Stimulated activated CD8-positive, alpha-beta memory T cell treated with anti-CD3 and anti-CD28 coated beads, Interleukin-7, amount 100 ng/mL, for 48 hours (primary cell): ENCODE measurements at places on chromosomes 3 and 15.
A peak's percentile ranks its signal among the peaks of the same experiment; 100 is the strongest.

- DNase-seq: no peak
These were observed 518 bp downstream of the OXSR1 start for GRCh38 chr3:38165722-38166387.

DNA sequence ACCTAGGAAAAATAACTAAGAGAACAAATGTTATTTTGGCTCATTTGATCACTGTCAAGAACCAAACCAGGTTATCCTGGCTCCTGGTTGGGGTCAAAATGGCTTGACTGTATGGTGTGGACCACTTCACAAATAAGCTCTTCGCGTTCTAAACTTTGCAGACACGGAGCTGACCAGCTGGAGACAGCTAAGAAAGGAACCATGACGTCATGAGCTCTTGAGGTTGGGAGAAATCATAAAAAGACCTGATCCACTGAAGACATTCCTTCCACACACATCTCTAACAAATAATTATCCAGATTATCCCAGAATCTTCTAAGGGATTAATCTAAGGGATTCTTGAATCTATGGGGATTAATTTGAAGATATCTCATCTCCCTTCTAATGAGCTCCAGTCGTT, 321.5 kb upstream of the IGF1R start:
- no peak for DNase-seq

DNA sequence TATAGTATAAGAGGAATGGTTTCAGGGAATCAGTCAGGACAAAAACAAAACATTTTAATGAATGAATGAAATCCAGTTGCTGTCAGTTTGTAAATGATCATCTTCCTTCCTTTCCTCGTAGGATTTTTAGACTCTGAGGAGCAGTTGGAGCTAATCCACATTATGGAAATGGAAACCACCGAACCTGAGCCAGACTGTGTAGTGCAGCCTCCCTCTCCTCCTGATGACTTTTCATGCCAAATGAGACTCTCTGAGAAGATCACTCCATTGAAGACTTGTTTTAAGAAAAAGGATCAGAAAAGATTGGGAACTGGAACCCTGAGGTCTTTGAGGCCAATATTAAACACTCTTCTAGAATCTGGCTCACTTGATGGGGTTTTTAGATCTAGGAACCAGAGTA, 3.1 kb downstream of the TIPARP start:
- no peak for DNase-seq

GRCh38 chr3:181709537-181710279, 2.0 kb upstream of the SOX2 start:
- peak; percentile 28 for DNase-seq

DNA sequence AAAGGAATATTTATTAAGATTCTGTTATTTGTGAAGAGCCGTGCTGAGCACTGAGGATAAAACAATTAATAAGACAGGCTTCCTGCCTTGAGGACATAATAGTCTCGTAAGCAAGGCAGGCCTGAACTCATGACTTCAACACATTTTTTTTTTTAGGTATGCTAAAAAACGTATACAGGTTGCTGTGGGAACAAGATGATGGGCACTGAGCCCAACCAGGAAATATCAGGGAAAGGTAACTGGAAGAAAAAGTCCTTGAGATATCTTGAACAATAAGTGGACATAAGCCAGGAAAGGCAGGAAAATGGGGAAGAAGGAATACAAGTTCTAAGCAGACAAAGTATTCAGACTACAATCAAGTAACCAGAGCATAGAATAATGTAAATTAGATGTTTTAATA, 26.1 kb downstream of the CERS3 start:
- DNase-seq: no peak

DNA sequence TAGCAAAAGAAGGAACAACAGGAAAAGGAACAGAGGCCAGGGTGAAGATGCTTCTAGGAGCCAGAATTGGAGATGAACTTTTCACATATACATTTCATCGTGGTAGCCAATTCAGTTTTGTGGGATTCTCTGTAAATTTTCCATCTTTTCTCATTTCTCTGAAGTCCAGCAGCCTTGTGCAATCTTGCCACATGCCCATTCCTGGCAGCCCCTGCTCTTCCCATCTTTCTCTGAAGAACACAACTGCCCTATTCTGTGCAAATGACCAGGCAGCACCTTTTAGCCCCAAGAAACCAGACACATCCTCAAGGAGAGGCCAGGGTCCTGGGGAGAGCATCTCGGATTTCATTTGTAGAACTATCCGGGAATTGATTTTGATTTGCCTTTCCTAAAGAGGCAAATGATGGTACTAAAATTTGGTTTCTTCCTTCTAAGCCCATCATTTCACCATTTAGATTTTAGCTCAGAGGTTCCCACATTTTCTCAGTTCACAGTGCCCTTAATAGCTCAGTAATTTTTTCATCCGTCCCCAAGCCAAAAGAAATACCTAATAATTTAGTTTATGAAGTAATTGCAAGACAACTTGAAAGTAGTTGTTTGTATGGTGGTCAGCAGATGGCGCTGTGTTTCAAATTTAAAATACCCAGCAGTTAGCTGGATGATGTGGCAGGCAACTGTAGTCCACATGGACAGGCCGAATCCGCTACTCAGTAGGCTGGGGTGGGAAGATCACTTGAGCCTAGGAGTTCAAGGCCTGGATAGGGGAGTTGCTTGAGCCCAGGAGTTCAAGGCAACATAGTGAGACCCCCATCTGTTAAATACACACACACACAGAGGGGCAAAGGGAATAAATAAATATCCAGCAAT, 61.3 kb upstream of the ACKR4 start:
- no peak for DNase-seq

DNA sequence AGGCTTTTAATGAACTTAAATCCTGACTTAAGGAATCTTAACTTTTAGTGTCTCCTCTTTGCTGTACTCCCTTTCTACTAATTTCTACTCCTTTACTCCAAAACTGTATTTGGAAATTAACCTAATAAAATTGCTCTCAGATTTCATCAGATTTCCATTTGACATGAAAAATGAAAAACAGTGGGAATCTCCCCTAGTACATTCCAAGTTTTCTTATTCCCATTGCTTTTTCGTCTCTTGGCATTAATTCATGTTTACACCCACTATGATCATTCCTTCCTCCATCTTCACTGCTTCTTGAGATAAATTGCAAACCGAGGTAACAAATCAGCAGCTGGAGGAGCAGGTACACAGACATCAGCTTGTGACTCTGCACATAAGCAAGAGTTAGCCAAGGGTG, 208.7 kb downstream of the VGLL3 start:
- no peak for DNase-seq

DNA sequence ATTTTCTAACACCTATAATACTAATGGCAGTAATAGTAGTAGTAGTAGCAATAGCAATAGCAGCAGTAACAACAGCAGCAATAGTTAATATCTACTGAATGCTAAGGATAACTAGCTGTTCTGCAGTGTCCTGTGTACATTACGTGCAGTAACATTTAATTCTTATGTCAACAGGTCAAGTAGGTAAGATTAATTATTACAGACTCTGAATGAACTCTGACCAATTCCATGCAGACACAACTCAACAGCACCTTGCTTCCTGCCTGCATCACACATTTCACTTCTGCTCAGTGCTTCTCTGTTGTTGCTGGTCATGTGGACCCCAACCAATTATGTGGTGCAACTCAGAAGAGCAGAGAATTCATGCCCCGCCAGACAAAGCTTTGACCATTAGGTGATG, 39.9 kb upstream of the ARHGEF26 start:
- DNase-seq: no peak

- no peak for DNase-seq
These were observed 108.4 kb downstream of the SEC22A start for GRCh38 chr3:123310186-123310585.

GRCh38 chr15:67009576-67010569, 55.5 kb upstream of the SMAD3 start:
- no peak for DNase-seq

DNA sequence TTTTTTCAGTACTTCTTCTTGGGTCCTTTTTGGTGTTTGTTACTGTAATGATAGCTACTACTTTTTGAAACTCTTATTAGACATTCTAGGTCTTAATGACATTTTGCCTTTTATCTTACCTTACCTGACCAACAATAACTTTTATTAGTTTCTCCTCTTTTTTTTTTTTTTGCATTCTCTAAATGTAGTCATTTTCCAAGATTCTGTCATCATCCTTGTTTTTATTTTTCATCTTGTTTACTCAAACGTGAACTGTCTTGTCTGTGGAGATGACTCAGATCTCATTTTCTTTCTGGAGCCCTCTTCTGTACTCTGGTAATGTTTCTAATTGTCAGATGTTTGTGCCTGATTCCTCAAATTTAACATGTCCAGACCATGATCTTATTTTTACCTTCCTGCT, 2.9 kb downstream of the ABHD5 start:
- DNase-seq: no peak

DNA sequence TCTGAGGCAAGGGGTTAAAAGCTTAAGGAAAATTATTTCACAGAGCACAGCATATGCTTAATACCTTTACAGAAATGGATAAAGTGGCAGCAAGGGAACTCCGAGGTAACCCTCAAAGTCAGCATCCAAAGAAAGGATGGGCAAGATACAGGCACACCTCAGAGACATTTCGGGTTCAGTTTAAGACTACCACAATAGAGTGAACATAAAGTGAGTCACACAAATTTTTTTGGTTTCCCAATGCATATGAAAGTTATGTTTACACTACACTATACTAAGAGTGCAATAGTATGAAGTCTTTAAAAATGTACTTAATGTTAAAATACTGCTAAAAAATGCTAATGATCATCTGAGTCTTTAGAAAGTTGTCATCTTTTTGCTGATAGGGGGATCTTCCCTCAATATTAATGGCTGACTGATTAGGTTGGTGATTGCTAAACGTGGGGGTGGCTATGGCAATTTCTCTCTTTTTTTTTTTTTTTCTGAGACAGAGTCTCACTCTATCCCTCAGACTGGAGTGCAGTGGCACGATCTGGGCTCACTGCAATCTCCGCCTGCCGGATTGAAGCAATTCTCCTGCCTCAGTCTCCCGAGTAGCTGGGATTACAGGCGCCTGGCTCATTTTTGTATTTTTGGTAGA, 10.0 kb downstream of the UBR1 start:
- no peak for DNase-seq

- DNase-seq: no peak
These were observed 177.5 kb upstream of the CGNL1 start for GRCh38 chr15:57198654-57199291.

DNA sequence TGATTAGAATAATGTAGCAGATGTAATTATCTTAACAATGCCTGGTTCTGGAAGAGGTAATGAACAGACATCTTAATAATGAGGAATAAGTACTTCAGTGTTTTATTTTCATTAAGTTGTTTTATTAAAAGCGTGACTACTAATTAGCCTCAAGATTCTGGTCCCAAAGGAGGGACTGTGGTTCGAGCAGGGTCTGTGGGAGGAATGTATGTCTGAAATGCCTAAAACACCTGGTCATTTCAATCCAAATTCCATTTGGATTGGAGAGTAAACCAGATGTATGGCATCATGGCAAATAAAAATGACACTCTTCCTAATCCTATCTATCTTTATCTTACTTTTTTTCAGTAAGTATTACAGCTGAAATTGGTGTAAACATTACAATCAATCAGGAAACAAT, 243.2 kb downstream of the PDZRN3 start:
- DNase-seq: no peak

DNA sequence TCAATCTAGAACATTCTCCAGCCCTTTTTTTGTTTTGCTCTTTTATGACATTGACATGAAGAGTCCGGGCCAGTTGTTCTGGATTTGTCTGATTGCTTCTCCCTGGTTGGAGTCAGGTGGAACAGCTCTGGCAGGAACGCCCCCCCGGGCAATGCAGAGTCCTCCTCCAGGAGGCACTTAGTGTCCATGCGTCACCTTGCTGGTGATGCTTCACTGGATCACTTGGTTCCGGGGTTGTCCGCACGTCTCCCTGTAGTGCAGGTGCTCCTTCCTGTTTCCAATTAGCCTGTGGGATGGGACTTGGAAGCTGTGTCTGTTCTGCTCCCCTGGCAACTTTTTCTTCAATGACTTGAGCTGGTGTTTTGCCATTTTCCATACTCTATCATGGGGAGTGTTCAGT, 9.8 kb downstream of the CSK start:
- no peak for DNase-seq

GRCh38 chr3:16048435-16049318, 125.8 kb upstream of the GALNT15 start:
- peak; percentile 4 for DNase-seq

DNA sequence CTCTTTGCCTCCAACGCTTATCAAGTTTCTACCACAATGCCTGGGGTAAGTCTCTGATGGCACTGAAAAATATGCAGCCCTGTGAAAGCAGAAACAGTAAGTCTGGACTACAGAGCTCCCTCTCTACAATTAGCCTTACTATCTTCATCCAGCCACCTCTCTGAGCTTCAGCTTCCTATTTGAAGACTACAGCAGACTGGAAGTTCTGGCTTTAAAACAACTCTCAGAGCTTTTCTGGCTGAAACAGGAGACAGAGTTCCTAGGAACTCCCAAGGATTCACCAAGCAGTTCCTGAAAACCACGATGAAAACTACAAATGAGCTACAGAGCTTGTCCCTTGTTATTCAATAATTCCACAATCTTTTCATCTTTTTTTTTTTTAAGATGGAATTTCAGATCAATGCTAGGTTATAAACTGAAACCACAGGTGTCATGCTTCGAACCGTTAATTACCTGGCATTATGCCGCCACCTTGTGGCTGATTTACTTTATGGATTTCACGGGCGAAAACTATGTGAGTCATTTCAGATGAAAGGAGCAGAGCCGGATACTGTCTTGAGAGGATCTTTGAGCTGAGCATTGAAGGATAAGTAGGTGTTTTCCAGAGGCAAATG, 3.9 kb downstream of the CRYGS start:
- peak; percentile 49 for DNase-seq
